HCT116 (cell line): ENCODE measurements at places on chromosomes 11 and 22. TPM values are rescaled to one million over a fixed set of nuclear protein-coding genes. Genes with fewer than 3 reads are reported as not detected.

Gene CRKL
- total RNA-seq = 87.7 TPM

DNA sequence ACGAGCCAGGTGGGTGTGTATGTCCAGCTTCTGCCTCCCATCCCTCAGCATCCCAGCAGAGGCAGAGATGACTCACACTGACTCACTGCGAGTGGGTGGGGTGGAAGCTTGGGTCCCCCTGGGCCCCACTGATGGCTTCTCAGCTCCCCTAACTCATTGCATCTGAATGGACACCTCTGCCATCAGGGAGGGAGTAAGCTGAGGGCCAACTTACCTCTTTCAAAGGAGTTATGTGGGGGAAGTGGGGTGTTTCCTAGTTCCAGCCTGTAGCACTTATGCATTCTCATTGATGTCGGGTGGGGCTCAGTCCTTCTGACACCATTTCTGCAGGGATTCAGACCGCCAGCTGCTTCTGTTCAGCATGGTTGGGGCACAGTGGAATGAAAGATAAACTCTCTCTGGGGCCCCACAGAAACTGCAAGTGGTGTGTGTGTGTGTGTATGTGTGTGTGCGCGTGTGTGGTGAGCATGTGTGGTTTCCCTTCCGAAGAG is 1425.8 kb downstream of the TBC1D22A start:
- H3K27me3 ChIP-seq = no peaks in the 10 kb centered on the region
- H3K4me3 ChIP-seq = no peak overlapping the region
- no peak for DNase-seq
- peaks cover 7% of the 10 kb centered on the region for H3K4me1 ChIP-seq

DNA sequence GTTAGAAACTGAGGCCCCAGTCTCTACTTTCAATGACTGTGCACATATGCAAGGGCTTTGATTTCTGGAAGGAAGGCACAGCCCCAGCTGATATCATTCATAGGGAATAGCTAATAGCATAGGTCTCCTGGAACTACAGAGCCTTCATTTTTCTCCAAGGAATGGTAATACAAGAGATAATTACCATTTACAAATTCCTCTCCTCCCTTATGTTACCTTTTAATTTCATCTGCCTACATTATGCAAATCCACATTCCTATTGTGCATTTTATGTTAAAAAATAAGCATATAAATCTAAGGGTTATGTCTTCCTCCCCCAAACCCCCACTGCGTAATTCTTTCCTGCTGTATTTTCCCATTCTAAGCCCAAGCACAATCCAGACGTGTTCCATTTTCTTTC is 94.9 kb downstream of the AMBRA1 start:
- H3K4me1 ChIP-seq = peaks cover 2% of the 10 kb centered on the region; the same call in 1 of the 2 replicates
- no peak overlapping the region for H3K27ac ChIP-seq
- DNase-seq = no peak
- H3K36me3 ChIP-seq = no peaks in the 10 kb centered on the region; the same call in 1 of the 2 replicates
- H3K4me3 ChIP-seq = no peak overlapping the region

- no peaks in the 10 kb centered on the region for H3K4me1 ChIP-seq
- peaks cover 68% of the 10 kb centered on the region for H3K27me3 ChIP-seq
- H3K27ac ChIP-seq = no peak overlapping the region
- no peak for DNase-seq
Observed at GRCh38 chr11:35418282-35419183, 825 bp downstream of the SLC1A2 start.

DNA sequence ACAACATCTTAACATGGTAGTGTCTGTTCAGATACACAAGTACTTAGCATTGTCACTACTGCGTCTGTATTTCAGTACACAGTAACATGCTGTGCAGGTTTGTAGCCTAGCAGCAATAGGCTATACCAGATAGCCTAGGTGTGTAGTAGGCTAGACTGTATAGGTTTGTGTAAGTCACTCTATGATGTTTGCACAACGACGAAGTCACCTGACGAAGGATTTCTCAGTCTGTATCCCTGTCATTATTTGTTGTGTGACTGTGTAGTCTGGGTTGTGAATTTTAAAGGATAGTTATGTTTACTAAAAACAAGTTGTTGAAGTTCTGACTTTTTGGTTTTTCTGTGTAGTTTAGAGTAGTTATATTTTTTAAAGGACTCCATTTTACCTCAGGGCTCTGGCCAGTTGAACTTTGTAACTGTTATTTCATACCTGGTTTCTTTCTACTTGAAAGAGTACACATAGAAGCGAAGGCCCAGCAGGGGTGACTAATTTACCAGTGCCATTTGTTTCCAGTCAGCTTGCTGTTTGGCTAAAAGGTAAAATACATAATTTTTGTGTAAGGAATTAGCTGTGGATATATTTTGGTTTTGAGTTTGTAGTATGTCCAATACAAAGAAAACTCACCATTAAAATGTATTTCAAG is 72.3 kb downstream of the PPP6R3 start:
- H3K27me3 ChIP-seq = no peaks in the 10 kb centered on the region
- no peak for DNase-seq
- peaks cover 14% of the 10 kb centered on the region; the same call in 1 of the 2 replicates for H3K36me3 ChIP-seq
- H3K4me1 ChIP-seq = no peaks in the 10 kb centered on the region

Gene ACER3
- 19.1 TPM for total RNA-seq
